ENCODE measurements at places on chromosomes 3 and 15.

DNA sequence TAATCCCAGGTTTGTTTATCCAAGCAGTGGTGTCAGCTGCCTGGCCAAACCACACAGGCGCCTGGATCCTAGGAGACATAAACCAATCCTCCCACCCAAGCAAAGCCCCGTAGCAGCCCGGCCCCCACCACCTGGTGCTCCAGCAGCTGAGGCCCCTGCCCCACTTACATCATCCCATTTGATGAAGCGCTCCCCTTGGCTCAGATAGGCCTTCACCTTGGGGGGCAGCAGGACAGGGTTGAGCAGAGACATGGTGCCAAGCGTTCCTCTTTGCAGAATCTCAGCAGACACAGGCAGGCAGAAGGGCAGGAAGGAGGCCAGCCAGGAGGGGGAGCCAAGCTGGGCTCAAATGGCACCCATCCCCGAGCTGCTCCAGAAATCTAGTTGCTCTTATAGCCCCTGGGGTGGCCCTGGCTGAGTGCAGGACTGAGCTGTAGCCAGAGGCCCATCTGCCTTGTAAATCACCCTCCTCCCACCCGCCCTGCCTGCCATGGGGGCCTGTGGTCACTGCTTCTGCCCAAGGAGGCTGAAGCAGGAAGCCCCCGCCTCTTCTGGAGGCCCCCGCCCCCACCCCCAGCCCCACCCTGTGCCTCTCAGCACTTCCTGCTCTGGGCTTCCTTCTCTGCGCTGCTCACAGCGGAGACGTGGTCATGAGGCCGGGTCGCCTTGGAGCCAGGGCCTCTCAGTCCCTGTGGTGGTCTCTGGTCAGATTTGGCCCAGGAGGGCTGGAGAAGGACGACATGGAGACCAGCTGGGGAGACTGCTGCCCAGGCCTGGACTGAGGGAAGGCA is at the start of gene PLCB2:
PLCB2 (minus strand) TSS at position 515 of the 791 bp plus-strand sequence; CDS start at position 252, 263 bp downstream.
- DNase-seq: no peak

DNA sequence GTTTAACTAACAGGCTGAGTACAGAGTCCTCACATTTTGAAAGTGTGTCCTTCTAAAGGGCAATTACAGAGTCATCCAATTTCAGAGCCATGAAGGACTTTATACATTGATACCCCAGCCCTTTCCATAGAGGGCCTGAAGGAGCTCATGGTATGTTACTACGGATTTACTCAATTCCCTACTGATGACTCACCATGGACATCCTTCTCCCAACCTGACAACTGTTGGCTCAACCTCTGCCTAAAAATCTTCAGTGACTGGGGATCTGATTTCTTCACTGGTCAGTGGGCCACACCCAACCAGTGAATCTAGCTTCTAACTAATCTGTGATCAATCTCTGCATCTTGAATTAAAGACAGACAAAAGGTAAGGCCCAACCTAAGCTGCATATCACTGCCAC is 963.4 kb upstream of the CFAP20DC start:
- DNase-seq: no peak

DNA sequence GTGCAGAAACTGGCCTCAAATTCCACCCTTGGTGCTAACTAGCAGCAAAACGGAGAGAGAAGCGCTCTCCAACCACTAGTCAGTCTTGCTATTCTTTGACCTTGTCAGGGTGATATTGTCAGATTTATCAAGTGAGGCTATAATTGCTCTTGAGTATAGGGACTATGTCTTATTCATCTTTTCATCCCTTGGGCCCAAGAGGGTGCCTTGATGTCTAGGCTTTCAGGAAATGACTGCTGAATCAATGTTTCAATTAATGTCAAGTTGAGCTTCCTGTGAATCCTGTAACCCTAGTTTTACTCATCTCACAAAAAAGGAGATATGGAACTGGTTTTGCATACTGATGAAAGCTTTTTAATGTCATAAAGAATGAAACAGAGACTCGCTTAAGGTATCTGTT is 701.3 kb downstream of the EDEM1 start:
- DNase-seq: no peak

- peak; percentile 20 for DNase-seq
These were observed 44.6 kb downstream of the ABHD2 start for GRCh38 chr15:89132611-89133507.

GRCh38 chr3:143349455-143349854 is 229.9 kb downstream of the CHST2 start:
- no peak for DNase-seq

DNA sequence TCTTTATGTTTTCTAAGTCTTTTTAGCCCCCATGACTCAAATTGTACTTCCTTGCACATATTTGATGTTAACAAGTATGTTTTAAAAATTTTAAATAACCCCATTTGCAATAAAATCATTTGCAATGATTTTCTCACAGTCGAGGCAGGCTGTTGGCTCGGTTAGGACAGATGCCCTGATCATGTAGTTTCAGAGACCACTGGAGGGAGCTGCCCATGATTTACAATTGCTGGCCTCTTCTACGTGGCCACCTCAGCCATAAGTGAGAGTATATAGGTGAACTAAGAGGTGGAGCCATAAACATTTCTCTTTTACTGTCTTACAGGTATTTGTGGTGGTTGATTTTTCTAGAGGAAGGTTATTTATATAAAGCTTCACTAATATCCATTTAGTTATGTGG is 1.7 kb downstream of the DTWD1 start:
- no peak for DNase-seq

- DNase-seq: no peak
These were observed 134.8 kb upstream of the TTC14 start for GRCh38 chr3:180467177-180467576.

DNA sequence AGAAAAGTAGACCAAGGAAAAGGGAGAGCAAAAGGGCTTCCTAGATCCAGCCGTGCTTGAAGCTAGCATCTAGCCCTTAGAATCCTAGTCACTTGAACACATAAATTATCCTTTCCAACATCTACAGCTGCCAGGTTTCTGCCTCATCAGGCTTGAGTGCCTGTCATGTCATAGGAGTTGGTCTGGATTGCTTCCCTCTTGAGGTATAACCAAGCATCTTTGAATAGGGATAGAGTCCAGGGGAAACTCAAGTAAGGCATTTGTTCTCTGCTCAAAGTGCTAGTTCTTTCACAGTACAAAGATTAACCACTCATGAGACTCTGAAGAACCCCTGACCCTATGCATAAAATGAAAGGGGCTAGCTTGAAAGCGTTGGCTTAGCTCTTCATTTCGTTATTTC is 72.3 kb downstream of the SLCO3A1 start:
- no peak for DNase-seq

- no peak for DNase-seq
These were observed 34.4 kb upstream of the CASR start for GRCh38 chr3:122148941-122149627.

- no peak for DNase-seq
These were observed 180.0 kb downstream of the CBLB start for GRCh38 chr3:105688821-105689220.

GRCh38 chr3:191385101-191385500 is 54.8 kb upstream of the UTS2B start:
- DNase-seq: no peak

DNA sequence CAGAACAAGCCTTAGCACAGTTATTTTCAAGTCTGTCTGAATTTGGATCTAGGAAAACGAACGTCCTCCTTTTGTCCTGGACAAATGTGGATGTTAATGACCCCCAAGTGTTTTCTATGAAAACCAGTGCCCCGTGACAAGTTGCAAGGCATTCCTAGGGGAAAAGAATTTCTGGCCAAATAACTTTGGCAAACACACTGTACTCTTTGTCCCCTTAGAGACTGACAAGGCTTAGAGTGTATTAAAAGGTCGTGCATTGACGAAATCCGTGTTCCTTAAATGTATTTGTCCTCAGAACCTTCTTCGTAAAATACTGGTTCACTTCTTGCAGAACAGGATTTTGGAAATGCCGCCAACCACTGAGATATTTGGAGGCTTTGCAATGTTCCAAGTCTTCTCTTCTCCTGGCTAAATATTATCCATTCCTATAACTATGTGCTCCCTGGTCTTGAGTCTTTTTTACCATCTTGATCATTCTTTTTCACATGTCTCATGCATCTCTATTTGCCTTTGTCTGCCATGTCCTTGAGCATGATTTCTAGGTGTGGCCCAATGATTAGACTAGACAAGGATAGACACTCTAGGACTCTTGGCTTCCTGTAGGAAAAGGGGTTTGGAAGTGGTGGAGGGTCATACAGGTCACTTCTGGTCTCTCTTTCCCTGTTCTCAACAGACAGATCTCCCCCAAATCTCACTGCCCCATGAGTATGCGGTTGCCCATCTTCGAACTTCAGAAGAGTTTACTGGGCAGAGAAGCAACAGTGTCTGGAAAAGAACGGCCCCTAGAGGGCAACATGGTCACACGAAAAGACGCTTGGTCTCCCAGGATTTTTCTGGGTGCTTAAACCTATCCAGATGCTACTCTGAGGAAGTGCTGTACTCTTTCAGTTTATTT is 117.5 kb downstream of the EDEM1 start:
- peak; percentile 53 for DNase-seq

GRCh38 chr3:125605756-125606155 is 10.5 kb upstream of the OSBPL11 start:
- no peak for DNase-seq

DNA sequence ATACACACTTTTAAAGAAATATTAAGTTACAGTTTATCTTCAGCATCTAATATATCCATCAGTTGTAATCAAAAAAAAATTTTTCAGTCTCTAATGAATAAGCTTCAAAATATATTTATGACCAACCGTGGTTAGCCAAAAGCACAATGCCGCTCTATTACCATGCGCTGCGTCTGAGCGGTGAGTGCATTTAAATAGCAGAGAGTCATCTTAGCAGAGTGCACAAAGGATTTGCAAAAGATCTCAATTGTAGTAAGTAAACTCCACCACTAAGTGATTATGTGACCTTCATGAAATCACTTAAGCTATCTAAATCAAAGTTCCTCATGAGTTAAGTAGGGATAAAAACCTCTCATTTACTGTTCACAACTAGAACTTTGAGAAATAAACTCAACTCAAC is 4.9 kb downstream of the TP63 start:
- DNase-seq: no peak

All from hippocampal formation (tissue), 2 donors.